ENCODE measurements at places on chromosomes 16 and 17.

GRCh38 chr17:37220607-37220953 lies 155.2 kb upstream of the C17orf78 start:
- peak; percentile 15 for DNase-seq

DNA sequence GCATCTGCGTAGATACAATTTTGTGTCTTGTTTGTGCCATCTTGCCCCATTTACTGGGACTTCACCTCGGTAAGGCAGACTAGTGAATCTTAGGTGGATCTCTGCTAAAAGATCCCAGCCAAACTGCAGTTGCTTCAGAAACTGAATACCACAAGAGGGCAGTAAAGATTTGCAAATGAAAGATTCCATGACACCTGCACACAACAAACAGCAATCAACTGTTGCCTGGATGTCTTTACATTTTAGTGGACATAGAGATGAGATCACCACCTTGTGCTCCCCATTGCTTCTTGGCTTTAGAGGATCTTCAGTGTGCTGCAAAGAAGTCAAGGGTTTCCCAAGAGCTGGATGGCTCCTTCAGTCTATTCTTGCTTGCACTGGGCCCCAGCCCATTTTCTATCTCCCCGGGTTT lies 119.2 kb upstream of the CACNG5 start:
- DNase-seq, result peak; percentile 54

- DNase-seq, result no peak
These were observed 46.1 kb upstream of the SLC25A19 start for GRCh38 chr17:75335315-75335714.

DNA sequence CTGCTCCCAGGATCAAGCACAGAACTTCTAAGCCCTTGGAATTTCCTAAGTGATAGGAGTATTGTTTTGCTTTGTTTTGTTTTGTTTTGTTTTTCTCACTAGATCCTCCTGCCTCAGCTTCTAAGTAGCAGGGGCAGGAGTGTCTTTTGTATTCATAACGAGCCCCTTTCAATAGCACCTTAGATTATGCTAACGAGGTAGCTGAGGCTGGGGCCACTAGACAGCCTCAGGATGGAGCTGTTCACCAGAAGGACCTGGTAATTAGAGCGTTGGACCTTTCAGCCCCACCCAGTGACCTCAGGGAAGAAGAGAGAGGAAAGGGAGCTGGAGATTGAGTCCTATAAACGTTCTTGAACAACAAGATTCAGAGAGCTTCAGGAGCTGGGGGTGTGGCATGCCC lies 43.6 kb downstream of the IKZF3 start:
- peak; percentile 25 for DNase-seq

DNA sequence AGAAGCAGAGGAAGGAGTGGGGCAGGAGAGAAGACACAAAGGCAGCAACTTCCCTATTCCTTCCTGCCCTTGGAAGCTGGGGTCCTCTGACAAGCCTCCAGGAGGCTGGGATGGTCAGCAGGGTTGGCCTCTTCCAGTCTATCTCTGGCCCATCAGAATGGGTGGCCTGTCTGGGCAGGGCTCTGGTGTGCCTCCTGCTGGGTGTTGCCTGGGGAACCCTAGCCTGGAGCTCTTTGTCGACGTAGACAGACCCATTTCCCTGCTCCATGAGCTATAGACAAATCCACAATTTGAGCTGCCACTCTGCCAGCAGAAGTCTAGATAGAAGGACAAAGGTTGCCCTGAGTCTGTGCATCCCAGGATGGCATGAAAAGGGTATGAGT lies 11.4 kb downstream of the IGFBP4 start:
- no peak for DNase-seq

- DNase-seq, result no peak
These were observed 1.9 kb downstream of the PLEKHH3 start for GRCh38 chr17:42674755-42675347.

DNA sequence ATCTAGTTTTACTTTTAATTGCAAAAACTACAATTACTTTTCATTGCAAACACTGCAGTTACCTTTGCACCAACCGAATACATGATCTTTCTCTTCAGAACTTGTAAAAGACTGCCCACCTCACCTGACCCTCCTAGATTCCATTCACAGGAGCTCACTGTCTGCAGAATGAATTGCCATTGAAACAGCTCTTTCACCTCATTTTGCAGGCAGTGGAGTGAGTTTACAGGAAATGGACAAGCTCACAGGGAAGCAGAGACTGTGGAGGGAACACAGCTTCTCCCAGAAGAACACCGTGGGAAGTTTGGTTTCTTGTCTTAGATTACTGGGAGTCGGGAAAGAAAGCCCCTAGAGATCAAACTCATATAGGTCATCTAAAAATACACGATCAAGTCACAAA lies 439.7 kb upstream of the RBFOX1 start:
- DNase-seq, result no peak

GRCh38 chr16:30867747-30868146 lies 26.1 kb downstream of the BCL7C start:
- DNase-seq, result no peak

GRCh38 chr16:59305850-59306249 lies 571.7 kb upstream of the GOT2 start:
- DNase-seq, result no peak

GRCh38 chr16:19936441-19936840 lies 51.8 kb upstream of the GPRC5B start:
- DNase-seq, result no peak

- DNase-seq, result no peak
These were observed 101.3 kb downstream of the ZFHX3 start for GRCh38 chr16:72946474-72947194.

DNA sequence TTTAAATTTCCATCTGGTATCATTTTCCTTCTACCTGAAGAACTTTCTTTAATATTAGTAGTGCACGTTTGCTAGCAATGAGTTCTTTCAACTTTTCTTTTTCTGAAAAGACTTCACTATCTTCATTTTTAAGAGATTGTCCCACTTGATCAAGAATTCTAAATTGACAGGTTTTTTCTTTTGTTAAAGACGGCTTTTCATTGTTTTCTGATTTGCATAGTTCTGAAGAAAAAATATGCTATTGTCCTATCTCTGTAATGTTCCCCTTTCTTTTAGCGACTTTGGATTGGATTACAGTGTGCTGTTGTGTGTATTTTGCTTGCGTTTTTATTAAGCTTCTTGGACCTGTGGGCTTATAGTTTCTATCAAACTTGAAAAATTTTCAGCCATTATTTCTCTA lies 126.3 kb upstream of the NACA2 start:
- DNase-seq, result no peak

- DNase-seq, result no peak
These were observed 38.3 kb downstream of the MAP2K6 start for GRCh38 chr17:69452664-69453260.

GRCh38 chr17:792277-792676 lies 10.1 kb downstream of the MRM3 start:
- no peak for DNase-seq

DNA sequence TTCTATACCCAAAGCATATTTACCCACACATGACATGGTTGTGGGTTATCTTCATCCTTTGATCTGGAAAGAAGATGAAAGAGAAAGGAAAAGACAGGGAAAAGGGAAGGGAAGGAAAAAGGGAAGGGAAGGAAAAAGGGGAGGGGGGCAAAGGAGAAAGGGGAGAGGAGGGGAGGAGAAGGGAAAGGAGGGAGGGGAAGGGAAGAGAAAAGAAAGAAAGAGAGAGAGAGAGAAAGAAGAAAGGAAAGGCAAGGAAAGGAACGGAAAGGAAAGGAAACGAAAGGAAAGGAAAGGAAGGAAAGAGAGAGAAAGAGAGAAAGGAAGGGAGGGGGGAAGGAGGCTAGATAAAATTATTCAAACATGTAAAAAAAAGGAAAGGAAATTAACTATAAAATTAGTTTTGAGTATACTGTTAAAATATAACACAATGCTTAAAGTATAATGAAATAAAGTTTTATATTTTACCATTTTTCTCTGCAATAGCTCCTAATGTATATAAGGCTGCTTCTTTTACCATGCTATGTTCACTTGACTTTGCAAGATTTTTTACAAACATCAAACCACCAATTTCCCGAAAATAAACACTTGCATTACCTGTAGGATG lies 11.2 kb downstream of the TERB1 start:
- DNase-seq, result no peak

GRCh38 chr16:80511824-80512592 lies 28.8 kb upstream of the DYNLRB2 start:
- DNase-seq, result no peak

GRCh38 chr17:18318117-18318516 lies 3.0 kb downstream of the SMCR8 start:
- no peak for DNase-seq

DNA sequence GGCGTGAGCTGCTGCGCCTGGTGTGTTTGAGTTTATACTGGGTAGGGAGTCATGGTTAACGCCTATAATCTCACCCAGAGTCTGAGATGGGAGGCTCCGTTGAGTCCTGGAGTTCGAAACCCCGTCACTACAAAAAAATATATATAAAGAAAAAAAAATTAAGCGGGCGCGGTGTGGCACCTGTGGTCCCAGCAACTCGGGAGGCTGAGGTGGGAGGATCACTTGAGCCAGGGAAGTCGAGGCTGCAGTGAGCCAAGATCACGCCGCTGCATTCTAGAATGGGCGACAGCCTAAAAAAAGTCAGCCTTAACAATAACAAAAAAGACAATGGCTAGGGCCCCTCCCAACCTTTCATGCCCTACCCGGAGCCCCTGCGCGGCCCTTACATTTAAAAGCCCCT lies 17.2 kb upstream of the PRR14 start:
- DNase-seq, result no peak

DNA sequence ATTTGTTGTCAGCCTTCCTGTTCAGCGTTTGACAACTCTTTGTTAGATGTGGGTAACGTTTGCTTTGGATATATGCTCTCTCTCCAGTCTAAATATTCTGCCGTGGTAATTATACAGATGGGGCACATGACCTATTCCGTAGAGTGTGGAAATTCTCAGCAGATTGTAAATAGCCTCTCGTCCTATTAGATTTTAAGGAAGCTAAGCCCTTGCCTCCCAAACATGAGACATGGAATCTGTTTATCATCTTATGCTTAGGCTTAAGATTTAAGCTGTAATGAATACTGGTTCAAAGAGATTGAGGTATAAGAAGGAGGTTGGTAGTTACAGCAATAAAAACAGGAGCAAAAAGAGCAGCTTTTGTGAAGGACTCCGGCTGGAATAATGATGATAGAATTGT lies 87.4 kb downstream of the RBFOX1 start:
- no peak for DNase-seq
